ENCODE measurements at places on chromosomes 4 and X.
A peak's percentile ranks its signal among the peaks of the same experiment; 100 is the strongest.

DNA sequence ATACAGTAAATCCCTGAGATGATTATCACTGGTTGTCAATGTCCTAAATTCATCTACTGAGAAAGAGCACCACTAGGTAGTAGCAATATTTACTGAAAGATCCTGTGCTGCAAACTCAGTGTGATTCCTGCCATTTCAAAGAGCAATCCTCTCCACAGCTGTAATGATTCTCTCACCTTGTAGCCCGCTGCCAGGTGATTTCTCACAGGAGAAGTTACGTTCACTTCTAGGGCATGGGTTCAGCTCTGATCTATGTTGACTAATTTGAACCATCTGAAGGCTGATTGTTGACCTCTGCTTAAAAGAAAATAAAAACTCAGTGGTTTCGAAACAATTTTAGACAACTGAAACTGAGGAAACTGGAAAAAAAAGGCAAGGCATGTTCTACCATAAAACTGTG, 197.0 kb downstream of the FAT4 start:
- no peak for DNase-seq

DNA sequence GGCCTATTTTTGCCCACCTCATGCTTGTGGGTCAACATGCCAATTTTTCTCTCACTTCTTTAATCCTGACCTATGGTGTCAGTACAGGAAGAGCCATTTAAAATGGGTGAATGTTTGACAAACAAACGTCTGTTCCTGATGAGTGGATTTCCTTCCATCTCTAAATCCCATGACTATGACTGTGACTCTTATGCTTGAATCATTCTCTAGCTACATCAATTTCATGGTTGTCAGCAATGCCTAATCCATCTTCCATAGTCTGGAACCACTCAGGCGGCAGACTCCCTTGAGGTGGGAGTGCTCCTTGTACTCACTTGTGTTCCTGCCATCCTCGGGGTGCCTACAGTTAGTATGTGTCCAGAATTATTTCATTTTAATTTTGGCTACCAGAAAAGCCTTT, 194.9 kb upstream of the RPS6KA3 start:
- no peak for DNase-seq

DNA sequence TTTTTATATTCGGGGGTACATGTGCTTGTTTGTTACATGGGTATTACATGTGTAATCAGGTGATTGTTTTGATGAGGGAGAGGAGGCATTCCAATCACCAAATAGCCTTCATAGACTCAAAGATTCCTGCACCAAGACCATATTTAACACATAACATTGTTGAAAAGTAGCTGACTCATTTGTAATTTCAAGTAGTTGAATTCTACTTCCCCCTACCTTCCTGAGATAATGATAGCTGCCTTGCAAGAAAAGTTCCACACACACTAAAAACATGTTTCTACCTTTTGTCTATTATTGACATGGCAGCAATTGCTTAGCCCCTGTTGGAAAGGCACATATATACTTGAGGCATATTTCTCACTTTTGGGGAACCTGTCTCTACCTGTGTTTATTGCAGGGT, 16.1 kb downstream of the PGAM4 start:
- no peak for DNase-seq

- no peak for DNase-seq
These were observed 7.2 kb upstream of the EFNB1 start for GRCh38 chrX:68821616-68822015.

DNA sequence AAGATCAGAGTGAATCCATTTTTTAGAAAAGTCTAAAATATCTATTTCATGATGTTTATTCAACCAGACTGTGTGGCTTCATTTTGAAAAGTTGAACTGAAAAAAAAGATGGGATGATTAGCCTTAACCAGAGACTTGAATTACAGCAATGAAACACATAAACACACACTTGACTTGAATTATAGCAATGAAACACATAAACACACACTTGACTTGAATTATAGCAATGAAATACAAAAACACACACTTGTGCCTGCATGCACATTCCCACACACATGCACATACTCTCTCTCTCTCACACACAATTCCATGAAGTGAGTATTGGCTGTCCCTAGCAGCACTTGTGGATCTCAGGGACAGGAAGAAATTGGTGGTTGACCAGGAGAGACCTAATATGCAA, 286.8 kb downstream of the USP46 start:
- DNase-seq: no peak

DNA sequence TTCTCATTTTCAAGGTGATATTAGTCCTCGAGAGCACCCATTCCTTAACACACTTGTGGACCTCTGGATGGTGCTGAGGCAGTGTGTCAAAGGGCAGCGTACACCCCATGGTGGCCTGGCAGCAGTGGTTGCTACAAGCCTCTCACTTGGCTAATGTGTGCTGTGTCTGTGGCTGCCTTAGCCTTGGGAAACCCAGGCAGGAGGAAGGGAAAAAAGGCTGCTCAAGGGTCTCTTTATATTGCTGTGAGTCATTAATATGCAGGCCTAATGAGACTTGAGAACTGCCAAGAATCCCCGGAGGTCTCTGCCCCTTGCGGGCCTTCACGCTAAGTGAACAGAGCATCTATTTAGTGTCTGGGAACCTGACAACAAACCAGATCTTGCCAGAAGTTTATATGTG, 7.0 kb downstream of the PCDH10 start:
- DNase-seq: no peak

DNA sequence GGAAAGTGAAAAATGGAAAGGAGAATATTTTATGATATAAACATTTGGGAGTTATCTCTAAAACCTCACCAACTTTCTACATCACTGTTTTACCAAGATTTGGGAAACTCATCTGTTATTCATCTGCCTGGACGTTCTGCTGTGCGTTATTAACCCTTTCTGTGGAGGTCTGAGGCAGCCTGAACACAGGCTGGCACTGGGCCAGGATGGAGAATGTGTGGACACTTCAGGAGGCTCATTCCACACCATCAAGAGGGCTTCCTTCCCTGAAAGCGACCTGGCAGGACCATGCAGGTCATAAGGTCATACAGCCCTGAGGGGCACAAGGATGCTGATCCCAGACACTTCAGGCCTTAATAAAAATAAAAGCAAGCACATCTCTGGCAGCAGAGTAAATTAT, 31.2 kb upstream of the TMEM184C start:
- DNase-seq: no peak

DNA sequence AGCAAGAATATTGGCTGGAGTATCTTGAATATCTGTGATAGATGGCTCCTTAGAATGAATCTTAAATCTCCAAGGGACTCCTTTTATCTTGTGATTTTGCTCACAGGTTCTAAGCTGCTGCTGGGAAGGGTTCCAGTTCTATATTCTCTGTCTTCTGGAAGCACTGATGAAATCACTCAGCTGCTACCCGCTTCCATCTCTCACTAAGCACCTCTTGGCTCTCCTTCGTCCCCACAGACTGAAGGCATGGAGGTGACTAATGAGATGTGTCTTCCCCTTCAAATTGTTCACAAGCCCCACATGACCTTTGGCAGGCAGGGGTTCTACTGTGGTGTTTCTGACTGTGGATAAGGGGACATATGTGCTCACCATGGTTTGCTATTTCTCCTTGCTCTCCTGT, 75.9 kb downstream of the C4orf51 start:
- no peak for DNase-seq

GRCh38 chrX:132263127-132263526, 43.9 kb upstream of the RAP2C start:
- no peak for DNase-seq

- no peak for DNase-seq
These were observed 57.5 kb upstream of the SMIM10 start for GRCh38 chrX:134933248-134933647.

DNA sequence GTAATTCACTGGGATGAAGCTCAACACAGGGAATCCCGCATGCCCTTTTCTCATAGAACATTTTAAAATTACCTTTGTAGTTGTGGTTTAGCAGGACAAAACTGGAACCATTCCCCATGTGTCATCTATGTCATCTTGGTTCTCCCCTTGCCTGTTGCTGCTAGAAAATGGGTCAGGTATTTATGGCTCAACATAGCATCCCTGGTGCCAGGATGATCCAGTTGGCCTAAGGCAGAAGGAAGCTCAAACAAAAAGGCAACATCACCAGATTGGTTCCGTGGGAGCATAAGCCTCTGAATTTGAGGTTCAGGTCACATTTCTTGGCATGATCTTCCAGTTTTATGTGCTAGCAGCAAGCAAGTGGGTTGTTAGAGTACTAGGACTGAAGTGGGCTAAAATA, 552.6 kb upstream of the BOD1L1 start:
- DNase-seq: no peak

DNA sequence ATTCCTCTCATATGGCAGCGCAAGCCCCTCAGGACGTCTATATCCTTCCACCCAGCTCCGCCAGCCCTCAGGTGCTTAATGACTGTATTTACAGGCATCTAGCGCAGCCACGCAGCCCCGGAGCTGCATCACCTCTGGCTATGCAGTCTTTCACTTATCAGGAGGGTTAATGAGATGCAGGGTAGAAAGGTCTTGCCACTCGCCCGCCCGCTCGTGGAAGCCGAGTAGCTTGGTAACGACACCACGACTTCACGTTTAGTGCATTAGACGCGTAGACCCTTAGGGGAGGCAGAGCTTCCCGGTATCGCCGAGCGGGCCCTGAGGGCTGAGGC, 1.5 kb upstream of the SLC16A2 start:
- peak; percentile 19 for DNase-seq

DNA sequence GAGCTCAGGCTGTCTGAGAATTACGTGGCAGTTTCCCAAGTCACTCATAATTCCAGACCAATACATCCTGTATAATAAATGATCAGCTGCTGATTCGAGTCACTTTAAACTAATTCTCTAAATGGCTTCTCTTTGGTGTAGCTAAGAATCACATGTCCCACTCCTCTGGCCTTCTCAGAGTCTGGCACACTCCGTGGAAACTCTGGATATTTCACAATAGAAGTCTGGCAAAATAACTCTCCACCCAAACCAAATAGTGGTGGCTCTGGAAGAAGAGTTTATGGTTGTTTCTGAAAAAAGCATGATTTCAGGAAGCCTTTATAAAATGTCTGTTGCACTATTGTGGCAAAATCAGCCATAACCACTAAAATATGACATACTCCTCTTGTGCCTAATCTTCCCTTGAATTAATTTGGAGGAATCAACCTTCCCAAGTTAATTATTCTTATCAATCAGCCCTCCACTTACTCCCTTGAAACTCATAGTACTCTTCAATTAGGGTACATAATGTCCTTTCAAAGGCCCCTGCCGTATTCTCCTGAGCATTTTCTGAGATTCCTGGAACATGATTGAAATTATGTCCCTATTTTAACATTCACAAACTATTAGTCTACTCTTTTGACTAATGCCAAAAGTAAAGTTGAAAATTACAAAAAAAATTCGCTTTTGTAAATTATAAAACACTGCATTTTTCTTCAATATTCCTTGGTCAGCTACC, 991.6 kb downstream of the FAT4 start:
- DNase-seq: no peak

- no peak for DNase-seq
These were observed 15.3 kb downstream of the HELQ start for GRCh38 chr4:83440148-83440814.

DNA sequence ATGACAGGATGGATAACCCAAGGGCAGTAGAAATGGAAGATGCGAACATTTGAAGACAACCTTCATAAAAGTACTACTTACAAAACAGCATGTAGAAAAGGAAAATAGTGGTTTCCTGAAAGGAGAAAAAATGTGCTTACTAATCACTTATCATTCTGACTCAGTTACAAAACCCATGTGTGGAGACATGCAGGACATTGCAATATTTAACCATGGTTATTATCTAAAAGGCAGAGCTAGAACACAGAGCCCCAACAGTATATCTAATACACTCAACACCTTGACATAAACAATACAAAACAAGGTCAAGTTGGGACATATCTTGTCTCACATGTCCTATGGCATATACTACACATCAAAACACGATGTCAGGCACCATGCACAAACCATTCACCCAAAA, 55.9 kb downstream of the EIF4E start:
- DNase-seq: no peak

GRCh38 chr4:18022572-18023050, 1.1 kb upstream of the LCORL start:
- peak; percentile 12 for DNase-seq

GRCh38 chr4:5945936-5946335, 53.0 kb upstream of the CRMP1 start:
- DNase-seq: no peak

- no peak for DNase-seq
These were observed 239.8 kb upstream of the IL1RAPL1 start for GRCh38 chrX:28347476-28347875.

GRCh38 chr4:122012735-122013134, 60.9 kb upstream of the TRPC3 start:
- DNase-seq: no peak

- DNase-seq: no peak
These were observed 346.3 kb downstream of the FBXW7 start for GRCh38 chr4:152189451-152190179.

GRCh38 chr4:20572976-20573375, 127.3 kb upstream of the PACRGL start:
- no peak for DNase-seq

DNA sequence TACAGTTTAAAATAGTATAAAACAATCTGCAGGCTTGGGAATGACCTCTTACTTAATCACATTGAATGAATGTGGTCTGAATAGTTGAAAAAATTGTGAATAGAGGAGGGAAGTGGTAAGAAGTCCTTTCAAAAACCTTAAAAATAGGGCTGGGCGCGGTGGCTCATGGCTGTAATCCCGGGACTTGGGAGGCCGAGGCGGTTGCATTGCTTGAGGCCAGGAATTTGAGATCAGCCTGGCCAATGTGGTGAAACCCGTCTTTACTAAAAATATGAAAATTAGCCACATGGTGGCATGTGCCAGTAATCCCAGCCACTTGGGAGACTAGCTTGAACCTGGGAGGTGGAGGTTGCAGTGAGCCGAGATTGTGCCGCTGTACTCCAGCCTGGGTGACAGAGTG, 36.5 kb downstream of the HERC3 start:
- no peak for DNase-seq

DNA sequence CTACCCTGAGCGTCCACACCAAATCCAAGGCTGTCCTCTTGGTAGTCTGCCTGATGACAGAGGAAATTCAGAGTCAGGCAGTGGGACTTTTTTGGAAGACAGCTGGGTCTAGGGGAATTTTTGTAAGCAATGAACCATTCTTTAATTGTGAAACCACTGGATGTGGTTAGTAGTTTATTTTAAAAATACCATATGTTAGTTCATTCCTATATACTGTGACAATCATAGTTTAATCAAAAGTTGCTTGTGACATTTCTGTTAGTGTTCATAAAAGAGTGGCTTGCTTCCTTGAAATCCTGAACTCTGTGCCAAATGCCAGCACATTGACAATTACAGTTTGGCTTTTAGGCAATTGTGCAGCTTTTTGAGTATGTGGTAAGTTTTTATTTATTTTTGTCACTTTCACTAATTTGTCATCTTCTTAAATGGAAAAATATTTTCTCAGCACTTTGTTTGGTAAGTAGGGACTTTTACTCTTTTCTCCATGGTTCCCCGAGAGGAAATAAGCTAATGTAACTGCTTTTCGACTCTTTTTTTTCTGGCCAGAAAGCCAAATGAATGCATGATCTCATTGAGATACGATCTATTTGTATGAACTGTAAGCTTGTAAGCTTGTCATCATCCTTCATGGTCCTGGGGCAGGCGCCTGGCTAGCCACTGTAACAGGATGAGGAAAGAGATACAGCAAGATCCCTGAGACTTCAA, 72.6 kb upstream of the SLC4A4 start:
- no peak for DNase-seq

All from HEK293T (cell line).